ENCODE measurements at places on chromosomes 5 and 9. TPM values are rescaled to one million over a fixed set of nuclear protein-coding genes. Genes with fewer than 3 reads are reported as not detected.

DNA sequence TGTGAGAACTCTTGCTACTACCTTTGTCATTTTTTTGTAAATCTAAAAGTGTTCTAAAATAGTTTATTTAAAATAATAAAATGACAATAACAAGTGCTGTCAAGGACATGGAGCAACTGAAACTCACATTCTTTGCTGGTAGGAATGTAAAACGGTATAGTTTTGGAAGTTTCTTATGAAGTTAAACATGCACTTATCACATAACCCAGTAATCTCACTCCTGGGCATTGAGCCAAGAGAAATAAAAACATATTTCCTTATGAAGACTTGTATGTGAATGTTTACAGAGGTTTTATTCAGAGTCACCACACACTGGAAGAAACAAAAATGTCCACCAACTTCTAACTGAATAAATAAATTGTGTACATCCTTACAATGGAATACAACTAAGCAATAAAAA, 46.0 kb upstream of the COL15A1 start:
- no peak overlapping the region for H3K4me3 ChIP-seq
- no peaks in the 10 kb centered on the region for H3K27me3 ChIP-seq
- DNase-seq, result no peak
- H3K36me3 ChIP-seq, result no peaks in the 10 kb centered on the region

GRCh38 chr5:163758283-163758711, 252.9 kb downstream of the MAT2B start:
- no peaks in the 10 kb centered on the region for H3K4me1 ChIP-seq
- H3K4me3 ChIP-seq, result no peak overlapping the region
- no peaks in the 10 kb centered on the region for H3K27me3 ChIP-seq
- H3K36me3 ChIP-seq, result no peaks in the 10 kb centered on the region
- H3K27ac ChIP-seq, result no peak overlapping the region

GRCh38 chr9:127935765-127936221, 1.9 kb downstream of the DPM2 start:
- peaks cover 9% of the 10 kb centered on the region for H3K4me1 ChIP-seq
- no peak overlapping the region for H3K4me3 ChIP-seq
- no peak overlapping the region for H3K27ac ChIP-seq
- H3K36me3 ChIP-seq, result no peaks in the 10 kb centered on the region

- no peaks in the 10 kb centered on the region for H3K27me3 ChIP-seq
- H3K4me1 ChIP-seq, result peaks cover 2% of the 10 kb centered on the region
- no peaks in the 10 kb centered on the region for H3K36me3 ChIP-seq
- H3K4me3 ChIP-seq, result no peak overlapping the region
- peak overlapping the region; percentile 45 for H3K27ac ChIP-seq
Measured at GRCh38 chr5:59542851-59543820, 350.4 kb downstream of the PDE4D start.

DNA sequence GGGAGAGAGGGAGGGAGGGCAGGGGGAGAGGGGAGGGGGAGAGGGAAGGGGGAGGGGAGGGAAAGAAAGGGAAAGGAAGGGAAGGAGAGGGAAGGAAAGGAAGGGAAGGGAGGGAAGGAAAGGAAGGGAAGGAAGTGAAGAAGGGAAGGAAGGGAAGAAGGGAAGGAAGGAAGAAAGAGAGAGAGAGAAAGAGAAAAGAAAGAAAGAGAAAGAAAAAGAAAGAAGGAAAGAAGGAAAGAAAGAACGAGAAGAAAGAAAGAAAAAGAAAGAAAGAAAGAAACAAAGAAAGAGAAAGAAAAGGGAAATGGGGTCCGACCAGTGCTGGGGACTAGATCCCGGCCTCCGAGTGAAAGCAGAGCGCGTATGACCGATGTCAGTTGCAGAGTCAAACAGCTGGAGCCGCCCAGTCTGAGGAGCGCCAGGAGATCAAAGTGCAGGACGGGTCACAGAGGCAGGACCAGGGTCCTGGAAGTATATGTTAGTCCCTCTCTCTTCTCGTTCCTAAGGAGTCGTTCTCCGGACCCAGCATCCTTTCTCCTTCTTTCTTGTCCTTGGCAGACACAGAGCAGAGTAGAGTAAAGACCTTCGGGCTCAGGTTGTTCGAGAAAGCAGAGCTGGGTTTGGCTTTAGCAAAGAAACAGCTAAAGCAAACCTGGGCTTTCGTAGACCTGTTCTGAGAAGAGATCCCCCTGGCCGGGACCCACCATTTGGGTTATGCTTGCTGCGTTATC, 305.4 kb upstream of the MSX2 start:
- H3K4me3 ChIP-seq, result no peak overlapping the region
- H3K36me3 ChIP-seq, result no peaks in the 10 kb centered on the region
- H3K27me3 ChIP-seq, result peaks cover 3% of the 10 kb centered on the region
- H3K4me1 ChIP-seq, result no peaks in the 10 kb centered on the region
- no peak for DNase-seq

GRCh38 chr9:106020186-106020585, 325.8 kb downstream of the TMEM38B start:
- no peak overlapping the region for H3K27ac ChIP-seq
- no peak overlapping the region for H3K4me3 ChIP-seq
- no peaks in the 10 kb centered on the region for H3K27me3 ChIP-seq
- DNase-seq, result no peak
- no peaks in the 10 kb centered on the region for H3K4me1 ChIP-seq

DNA sequence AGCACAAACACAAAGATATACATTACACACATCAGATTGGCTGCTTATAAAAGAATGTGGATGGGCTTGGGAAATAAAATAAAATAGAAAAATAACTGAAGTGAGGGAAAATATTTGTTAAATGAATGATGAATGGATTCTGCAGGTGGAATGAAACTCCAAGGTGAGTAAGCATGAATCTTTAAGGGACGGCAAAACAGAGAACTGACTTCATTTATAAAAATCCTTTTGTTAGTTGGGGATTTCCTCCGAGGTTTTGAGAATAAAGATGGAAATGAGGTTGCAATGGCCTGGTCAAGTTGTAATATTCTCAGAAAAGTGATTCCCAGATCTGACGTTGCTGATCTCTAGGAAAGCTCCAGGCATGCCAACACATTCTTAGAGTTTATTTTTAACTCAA, 20.9 kb upstream of the SEMA6A start:
- no peak overlapping the region for H3K27ac ChIP-seq
- no peak for DNase-seq
- no peaks in the 10 kb centered on the region for H3K4me1 ChIP-seq
- H3K36me3 ChIP-seq, result no peaks in the 10 kb centered on the region
- H3K27me3 ChIP-seq, result no peaks in the 10 kb centered on the region

- no peak overlapping the region for H3K27ac ChIP-seq
- H3K36me3 ChIP-seq, result no peaks in the 10 kb centered on the region
- no peaks in the 10 kb centered on the region for H3K27me3 ChIP-seq
- no peak overlapping the region for H3K4me3 ChIP-seq
Measured at GRCh38 chr9:99127356-99128132, 22.6 kb downstream of the TGFBR1 start.

GRCh38 chr5:32512926-32513325, 68.4 kb upstream of the ZFR start:
- no peak for DNase-seq
- no peaks in the 10 kb centered on the region for H3K4me1 ChIP-seq
- H3K27ac ChIP-seq, result no peak overlapping the region
- H3K4me3 ChIP-seq, result no peak overlapping the region
- H3K27me3 ChIP-seq, result no peaks in the 10 kb centered on the region

- no peak overlapping the region for H3K4me3 ChIP-seq
- peak overlapping the region; percentile 9 for H3K27ac ChIP-seq
- no peak for DNase-seq
- peaks cover 5% of the 10 kb centered on the region for H3K4me1 ChIP-seq
- no peaks in the 10 kb centered on the region for H3K27me3 ChIP-seq
Measured at GRCh38 chr9:91934654-91935053, 15.4 kb downstream of the ROR2 start.

GRCh38 chr5:127112347-127112864, 39.1 kb upstream of the C5orf63 start:
- H3K27ac ChIP-seq, result no peak overlapping the region
- H3K27me3 ChIP-seq, result no peaks in the 10 kb centered on the region
- DNase-seq, result no peak
- no peak overlapping the region for H3K4me3 ChIP-seq
- no peaks in the 10 kb centered on the region for H3K4me1 ChIP-seq

DNA sequence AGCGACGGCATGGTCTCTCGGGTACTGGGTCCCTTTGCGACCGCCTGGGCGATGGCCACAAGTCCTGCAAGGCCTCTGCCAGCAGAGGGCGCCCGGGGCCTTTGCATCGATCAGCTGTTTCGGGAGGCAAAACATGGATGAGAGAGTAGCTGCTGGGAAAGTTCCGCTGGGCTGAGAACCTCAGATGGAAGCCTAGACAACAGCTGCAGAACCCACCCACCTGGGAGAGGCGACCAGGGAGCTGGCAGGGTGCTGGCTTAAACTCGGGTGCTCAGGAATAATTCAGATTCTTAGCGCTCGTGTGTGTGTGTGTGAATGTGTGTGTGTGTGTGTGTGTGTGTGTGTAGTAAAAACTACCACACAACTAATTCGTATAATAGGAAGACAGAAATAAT, 50.0 kb downstream of the TRIM32 start:
- H3K4me3 ChIP-seq, result no peak overlapping the region
- no peak overlapping the region for H3K27ac ChIP-seq
- no peaks in the 10 kb centered on the region for H3K27me3 ChIP-seq

- no peaks in the 10 kb centered on the region for H3K27me3 ChIP-seq
- H3K36me3 ChIP-seq, result no peaks in the 10 kb centered on the region
- H3K4me1 ChIP-seq, result no peaks in the 10 kb centered on the region
- H3K27ac ChIP-seq, result no peak overlapping the region
Measured at GRCh38 chr5:116358911-116359418, 215.7 kb downstream of the SEMA6A start.

GRCh38 chr5:58314356-58315210, 145.3 kb downstream of the PLK2 start:
- peak; percentile 8 for DNase-seq
- H3K4me3 ChIP-seq, result no peak overlapping the region
- H3K4me1 ChIP-seq, result no peaks in the 10 kb centered on the region
- H3K27me3 ChIP-seq, result no peaks in the 10 kb centered on the region
- H3K36me3 ChIP-seq, result no peaks in the 10 kb centered on the region

GRCh38 chr9:108049026-108049607, 559.5 kb upstream of the KLF4 start:
- DNase-seq, result peak; percentile 13
- peaks cover 3% of the 10 kb centered on the region for H3K4me1 ChIP-seq
- H3K27ac ChIP-seq, result no peak overlapping the region
- H3K4me3 ChIP-seq, result no peak overlapping the region

GRCh38 chr5:66144834-66145390, 812 bp downstream of the SREK1 start:
- H3K36me3 ChIP-seq, result no peaks in the 10 kb centered on the region
- DNase-seq, result no peak
- H3K27me3 ChIP-seq, result no peaks in the 10 kb centered on the region
- H3K4me1 ChIP-seq, result no peaks in the 10 kb centered on the region
- peak overlapping the region; percentile 92 for H3K4me3 ChIP-seq

DNA sequence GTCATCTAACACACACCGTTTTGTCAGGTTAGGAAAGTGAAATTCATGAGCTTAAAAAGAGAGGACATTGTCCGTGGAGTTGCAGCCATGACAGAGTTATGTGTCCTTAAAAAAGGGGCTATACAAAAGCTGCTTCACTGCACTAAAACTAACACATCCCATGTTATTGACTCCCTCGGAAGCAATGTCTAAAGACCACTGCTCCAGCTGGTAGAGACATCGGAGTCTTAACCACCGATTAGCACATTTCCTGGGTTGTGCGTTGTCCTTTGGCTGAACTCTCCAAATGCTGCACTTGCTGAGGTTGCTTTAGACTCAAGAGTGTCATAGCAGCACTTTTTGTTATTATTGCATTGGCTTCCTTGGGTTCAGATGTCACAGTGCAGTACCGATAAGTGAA, 128.3 kb upstream of the C9orf72 start:
- no peaks in the 10 kb centered on the region for H3K36me3 ChIP-seq
- H3K4me3 ChIP-seq, result no peak overlapping the region
- no peaks in the 10 kb centered on the region for H3K27me3 ChIP-seq
- H3K27ac ChIP-seq, result no peak overlapping the region
- no peak for DNase-seq

- H3K27ac ChIP-seq, result no peak overlapping the region
- no peak overlapping the region for H3K4me3 ChIP-seq
- DNase-seq, result no peak
- no peaks in the 10 kb centered on the region for H3K27me3 ChIP-seq
Measured at GRCh38 chr9:90188656-90189055, 454.0 kb downstream of the DIRAS2 start.

DNA sequence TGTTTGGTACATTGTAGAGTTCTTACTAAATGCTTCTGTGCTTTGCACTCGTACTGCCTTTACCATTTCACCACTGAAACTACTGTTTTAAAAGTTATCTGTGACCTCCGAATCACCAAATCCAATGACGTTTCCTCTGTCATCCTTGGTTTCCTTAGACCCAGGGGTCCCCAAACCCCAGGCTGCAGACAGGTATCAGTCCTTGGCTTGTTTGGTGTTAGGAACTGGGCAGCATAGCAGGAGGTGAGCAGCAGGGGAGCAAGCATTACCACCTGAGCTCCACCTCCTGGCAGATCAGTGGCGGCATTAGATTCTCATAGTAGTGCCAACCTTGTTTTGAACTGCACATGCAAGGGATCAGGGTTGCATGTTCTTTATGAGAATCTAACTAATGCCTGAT, 26.8 kb upstream of the APC start:
- H3K27me3 ChIP-seq, result no peaks in the 10 kb centered on the region
- H3K4me3 ChIP-seq, result no peak overlapping the region
- DNase-seq, result no peak

DNA sequence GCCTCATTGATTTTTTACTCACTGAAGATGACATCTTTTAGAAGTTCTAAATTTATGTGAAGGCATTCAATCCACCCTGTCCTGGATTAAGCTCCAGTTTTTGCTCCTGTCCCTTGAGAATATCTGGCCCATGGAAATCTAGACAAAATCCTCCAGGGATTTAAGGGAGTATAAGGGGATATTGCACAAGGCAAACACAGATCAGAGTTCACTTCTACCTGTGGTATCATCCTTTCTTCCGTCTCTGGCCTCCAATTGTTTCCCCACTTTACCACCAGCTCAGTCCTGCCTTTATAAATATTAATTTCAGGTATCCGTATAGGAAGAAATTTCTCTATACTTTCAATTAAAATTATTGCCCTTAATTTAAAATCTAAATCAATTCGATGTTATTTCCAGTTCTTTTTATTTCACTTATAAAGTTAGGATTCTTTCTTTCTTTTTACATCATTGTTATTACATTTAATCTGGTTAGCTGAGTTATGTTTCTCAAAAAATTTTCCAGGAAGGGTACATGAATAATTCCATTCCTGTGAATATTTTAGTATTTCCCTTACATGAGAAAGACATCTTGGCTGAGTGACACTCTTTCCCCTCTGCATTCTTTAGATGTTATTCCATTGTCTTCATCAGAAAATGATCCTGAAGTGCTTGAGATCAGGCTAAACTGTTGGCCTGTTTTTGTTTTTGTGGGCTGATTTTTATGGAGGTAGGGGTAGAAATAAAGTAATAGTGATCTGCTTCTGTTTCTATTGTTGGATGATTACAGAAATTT, 194.3 kb upstream of the MAP3K1 start:
- H3K27me3 ChIP-seq, result no peaks in the 10 kb centered on the region
- H3K27ac ChIP-seq, result no peak overlapping the region
- no peaks in the 10 kb centered on the region for H3K36me3 ChIP-seq
- DNase-seq, result no peak
- H3K4me3 ChIP-seq, result no peak overlapping the region

The FGF1 gene
- 9.4 TPM for total RNA-seq

The FAT2 gene
- total RNA-seq, result 5.6 TPM

The CYLC2 gene
- total RNA-seq, result not detected

The LCP2 gene
- total RNA-seq, result 11.3 TPM

The CD274 gene
- 0.82 TPM for total RNA-seq

The ZNF883 gene
- total RNA-seq, result 5.2 TPM

The PCDHA10 gene
- total RNA-seq, result 1.0 TPM

The SOX30 gene
- 14.4 TPM for total RNA-seq

The NMUR2 gene
- not detected for total RNA-seq

Measured in prostate gland (tissue), 2 donors.